IMR-90 (cell line): ENCODE measurements at places on chromosomes 7 and 10.

- no peak for DNase-seq
These were observed 16.6 kb downstream of the LANCL2 start for GRCh38 chr7:55381696-55382095.

DNA sequence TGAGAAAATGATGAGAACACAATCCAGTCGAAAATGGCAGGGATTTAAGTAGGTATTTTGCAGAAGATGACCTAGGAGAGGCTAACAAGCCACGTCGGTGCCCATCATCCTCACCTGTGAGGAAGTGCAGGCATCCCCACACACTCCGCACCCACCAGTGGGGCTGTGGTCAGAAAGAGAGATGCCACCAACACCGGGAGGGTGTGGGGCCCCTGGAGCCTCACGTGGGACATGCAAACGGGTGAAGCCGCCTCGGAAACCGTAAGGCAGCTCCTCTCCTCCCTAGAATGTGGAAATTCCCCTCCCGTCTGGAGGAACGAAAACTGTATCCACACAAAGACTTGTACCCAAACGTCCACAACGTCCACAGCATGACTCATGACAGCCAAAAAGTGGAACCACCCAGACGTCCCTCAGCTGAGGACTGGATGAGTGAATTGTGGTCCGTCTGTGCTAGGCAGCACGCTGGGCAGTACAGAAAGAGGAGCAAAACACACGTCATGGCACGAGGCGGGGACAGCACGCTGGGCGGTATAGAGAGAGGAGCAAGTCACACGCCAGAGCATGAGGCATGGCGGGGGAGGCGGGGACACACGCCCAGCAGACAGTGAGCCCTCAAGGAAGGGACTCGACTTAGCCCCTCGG, 246.0 kb downstream of the ELFN1 start:
- no peak for DNase-seq

GRCh38 chr10:51468424-51468823, 231.0 kb downstream of the CSTF2T start:
- no peak for DNase-seq

DNA sequence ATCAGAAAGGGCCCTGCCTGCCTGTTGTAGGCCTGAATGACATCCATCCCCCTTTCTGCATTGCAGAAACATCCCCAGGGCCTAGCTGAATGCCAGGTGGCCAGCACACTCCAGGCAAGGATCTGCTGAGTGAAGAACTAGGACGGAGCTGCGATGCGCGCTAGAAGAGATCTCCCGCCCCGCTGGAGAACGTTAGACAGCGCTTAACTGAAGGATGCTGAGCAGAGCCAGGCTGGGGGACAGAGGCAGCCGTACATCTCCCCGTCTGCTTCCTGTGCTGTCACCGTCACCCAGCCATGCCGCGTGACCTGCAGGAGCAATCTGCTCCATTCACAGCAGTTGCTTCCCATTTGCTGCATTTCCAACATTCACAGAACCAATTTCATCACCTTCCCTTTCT, 73.3 kb downstream of the FAM53B start:
- no peak for DNase-seq

DNA sequence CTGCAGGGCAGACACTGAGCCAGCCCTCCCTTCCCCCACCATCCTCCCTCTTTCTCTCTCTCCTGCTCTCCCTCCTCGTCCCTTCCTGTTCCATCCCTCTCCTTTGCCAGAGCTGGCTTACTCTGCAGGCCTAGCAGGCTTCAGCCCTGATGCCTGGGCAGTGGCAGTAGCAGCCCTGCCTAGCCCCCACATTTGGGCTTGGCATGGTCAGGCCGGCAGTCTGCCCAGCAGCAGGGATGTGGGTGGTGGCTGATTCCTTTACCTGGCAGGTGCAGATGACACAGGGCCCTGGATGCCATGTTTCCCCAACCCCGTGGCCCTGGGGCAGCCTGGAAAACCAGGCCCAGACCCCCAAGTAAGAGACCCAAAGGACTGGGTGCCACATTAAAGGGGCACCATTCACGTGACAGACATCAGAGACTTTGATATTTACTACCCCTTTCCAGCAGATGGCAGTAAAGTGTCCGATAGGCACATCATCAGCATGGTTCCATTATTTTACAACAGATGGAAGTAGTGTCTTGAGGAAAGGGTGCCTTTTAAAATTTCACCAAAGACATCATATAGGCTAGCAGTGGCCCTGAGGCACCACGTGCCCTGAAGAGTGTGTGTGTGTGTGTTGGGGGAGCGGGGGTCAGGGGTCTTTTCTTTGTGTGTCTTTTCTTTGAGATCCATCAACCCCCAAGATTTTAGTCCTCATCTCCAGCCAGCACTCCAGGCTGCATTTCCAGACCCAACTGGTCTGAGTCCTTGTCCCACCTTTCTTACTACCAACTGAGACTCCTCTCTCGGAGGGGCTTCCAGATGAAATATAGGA, 5.9 kb downstream of the KCP start:
- peak; percentile 56 for DNase-seq

- DNase-seq, result peak; percentile 87
These were observed 13.0 kb upstream of the WIPI2 start for GRCh38 chr7:5177060-5177459.

- DNase-seq, result peak; percentile 79
These were observed 80.7 kb downstream of the MMRN2 start for GRCh38 chr10:86876748-86877147.

GRCh38 chr10:62038609-62039190, 137.2 kb downstream of the ARID5B start:
- DNase-seq, result peak; percentile 78

DNA sequence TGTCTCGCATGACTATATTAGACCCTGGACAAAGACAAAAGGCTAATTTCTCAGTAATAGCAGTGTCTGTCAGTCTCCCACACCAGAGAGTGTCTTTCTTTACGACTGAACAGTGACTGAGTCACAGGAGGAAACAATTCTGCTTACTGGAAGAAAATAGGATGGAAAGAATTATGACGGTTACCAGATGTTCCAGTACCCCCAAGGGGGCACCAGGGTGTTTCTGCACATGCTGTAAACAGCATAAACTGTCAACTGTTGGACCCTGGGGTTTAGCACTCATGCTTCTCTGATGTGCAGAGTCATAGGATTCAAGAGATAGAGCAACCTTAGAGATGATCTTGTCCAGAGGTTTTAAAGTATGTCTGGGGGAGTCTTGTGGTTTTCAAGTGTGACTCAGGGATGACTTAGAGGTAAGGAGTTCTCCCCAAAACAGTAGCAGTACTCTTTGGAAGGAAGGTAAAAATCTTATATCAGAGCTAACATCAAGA, 291.7 kb downstream of the THSD7A start:
- DNase-seq, result no peak

DNA sequence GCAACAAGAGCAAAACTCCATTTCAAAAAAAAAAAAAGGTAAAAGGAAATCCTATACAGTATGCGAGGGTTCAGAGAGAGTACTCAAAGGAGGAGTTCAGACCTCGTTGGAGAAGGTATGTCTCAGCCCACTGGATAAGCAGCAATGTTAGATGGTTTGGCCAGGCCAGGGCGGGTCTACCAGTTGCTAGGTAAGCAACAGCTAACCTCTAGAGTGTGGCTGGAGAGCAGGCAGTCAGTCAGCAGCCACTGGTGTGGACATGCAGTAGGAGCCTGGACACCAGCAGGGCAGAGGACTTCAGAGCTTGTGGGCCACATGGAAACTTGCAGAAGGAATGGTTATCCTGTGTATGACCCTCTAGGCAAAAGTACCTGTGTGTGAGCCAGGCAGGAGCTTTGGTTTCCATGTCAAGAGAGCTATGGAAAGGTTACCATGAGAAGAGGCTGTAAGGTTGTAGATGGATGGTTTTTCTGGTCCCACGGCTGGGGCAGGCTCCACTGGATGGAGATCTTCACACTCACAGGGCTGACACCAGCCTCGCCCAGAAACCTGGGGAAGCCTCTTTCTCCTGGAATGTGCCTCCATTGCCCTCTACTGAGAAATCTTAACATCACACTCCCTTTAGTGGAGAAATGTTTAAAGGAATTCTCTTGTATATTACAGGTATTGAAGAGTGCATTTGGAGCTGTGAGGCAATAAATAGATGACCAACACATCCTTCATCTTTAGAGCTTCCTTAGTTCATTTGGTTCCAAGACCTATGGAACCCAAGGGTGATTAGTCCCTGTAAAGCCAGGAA, 63.6 kb downstream of the CCDC186 start:
- no peak for DNase-seq

DNA sequence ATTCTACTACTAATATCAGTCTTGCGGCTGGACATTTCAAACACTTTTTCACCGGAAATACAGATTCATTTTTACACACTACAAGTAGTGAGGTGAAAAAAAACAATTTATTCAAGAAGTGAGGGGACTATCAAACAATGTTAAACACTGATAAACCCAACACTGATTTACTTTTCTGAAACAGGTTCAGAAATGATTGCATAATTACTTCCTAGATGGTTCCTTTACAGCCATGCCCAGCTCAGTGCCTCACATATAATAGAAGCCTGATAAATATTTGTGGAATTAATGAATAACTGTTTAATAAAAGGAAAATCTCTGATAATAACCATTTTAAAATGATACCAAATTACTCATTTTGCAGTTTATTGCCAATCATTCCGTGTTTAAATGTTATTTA, 34.6 kb downstream of the FRA10AC1 start:
- DNase-seq, result no peak

GRCh38 chr10:122379537-122379936, 5.0 kb downstream of the PLEKHA1 start:
- DNase-seq, result no peak
